ENCODE measurements at places on chromosomes 1 and 21.

- DNase-seq = no peak
Measured at GRCh38 chr21:42653231-42654061, at the start of gene PDE9A. Gene PDE9A, plus strand, starts transcription at chr21:42653621. Its CDS starts 194 bp downstream, at chr21:42653815.

- no peak for DNase-seq
Measured at GRCh38 chr1:17066361-17067068, 12.7 kb upstream of the SDHB start.

DNA sequence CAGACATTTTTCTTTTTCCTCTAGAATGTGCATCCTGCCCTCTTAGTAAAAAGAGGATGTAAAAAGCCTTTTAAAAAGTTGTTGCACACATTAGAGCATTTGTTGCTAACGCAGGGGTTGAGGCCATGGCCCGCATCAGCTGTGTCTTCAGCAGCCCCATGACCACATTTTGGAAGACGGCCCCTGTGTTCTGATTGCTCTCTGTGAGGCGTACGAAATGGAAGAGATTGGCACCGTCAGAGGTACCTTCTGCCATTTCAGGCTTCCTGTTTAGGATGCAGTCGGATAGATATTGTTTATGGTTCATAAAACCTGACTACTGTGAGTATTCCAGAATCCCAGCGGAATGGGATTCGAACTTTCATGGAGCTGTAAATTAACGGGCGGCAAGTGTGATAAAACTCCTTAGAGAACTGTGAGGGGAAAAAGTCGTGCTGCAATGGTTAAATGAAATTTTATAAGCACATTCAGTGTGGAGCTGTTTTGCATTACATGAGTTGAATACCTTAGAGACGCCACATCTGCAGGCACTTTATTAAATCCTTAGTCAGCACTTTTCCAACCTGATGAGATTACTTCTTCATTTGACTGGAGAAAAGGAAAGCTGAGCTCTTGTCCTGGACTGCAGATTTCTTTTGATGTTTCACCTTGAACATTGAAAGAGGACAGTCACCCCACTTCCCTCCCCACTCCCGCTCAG lies 273.9 kb downstream of the TM2D1 start:
- no peak for DNase-seq

- no peak for DNase-seq
Measured at GRCh38 chr21:16169102-16169511, 439.3 kb downstream of the USP25 start.

DNA sequence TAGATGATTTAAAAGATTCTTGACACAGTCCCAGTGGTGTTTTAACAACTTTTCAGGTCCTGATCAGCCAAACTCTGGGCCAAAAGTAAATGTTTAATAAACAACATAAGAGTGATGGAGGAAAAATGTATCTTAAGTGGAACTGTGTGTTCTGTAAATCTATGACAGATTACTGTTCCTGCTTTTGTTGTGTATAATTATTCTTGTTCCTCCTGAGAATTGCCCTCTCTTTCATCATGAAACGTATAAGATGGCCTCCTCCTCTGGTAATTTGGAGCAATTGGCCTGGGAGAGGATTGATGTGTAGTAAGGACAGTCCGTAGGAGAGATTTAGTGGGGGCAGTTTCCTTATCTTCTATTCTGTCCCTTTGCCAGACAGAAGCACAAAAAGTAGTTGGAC lies 34.5 kb downstream of the GALNT2 start:
- no peak for DNase-seq

DNA sequence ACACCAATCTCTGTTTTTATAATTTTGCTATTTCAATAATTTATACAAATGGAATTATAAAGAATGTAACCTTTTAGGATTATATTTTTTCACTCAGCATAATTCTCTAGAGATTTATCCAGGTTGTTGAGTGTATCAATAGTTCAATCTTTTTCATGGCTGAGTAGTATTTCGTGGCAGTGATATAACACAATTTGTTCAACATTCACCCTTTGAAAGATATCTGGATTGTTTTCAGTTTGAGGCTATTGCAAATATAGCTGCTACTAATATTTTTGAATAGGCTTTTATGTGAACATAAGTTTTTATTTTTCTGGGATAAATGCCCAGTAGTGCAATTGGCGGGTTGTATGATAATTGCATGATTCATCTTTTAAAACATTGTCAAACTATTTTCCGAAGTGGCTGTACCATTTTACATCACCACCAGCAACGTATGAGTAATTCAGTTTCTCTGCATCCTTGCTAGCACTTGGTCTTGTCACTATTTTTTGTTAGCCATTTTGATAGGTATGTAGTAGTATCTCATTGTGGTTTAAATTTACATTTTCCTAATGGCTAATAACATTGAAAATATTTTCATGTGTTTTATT lies 55.6 kb upstream of the ABCD3 start:
- no peak for DNase-seq

DNA sequence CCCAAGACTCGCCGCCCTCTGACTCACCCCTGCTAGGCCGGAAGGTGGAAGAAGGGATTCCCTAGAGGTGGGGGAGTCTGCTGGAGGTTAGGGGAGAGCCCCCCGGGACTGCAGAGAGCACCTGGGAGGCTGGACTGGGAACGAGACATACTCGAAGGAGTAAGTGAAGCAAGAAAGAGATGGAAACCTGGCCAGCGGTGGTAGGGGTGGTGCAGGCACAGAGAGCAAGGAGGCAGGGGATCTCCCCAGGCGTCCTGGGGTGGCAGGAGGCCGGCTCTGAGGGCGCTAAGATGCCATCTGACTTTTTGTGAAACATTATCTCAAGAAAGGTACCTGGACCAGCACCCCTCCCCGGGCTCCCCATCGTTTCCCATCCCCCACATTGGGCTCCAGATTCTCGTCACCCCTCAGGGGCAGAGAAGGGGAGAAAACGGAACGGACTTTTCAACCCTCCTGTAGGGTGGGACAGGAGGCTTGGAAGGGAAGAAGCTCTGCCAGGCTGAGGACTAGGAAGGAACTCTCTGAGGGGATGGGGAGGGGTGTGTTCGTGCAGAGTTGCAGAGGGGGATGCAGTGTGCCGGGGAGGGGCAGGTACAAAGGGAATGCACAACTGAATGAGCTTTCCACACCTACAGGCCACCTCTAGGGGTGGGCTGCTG lies 708 bp downstream of the CHRNB2 start:
- DNase-seq = no peak

GRCh38 chr1:245771511-245772281 lies 616.9 kb downstream of the KIF26B start:
- no peak for DNase-seq

GRCh38 chr1:38546636-38547035 lies 312.9 kb downstream of the RRAGC start:
- DNase-seq = no peak

DNA sequence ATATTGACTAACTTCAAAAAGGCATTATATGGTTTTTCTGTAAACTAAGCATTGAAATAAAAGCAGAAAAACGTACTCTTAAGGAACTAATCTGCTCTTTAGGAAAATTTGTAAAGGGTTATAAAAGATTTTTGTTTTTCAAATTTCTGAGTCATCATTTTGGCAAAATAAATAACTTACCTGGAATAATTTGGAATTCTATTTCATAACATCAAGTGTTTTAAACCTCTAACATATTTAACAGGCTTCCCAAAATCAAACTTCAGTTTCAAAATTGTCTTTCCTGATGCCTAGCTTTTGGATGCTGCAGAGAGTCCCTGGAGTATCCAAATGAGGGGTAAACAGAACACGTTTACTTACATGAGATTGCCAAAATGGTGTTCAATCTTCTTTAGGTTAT lies 108.5 kb downstream of the COP1 start:
- no peak for DNase-seq

DNA sequence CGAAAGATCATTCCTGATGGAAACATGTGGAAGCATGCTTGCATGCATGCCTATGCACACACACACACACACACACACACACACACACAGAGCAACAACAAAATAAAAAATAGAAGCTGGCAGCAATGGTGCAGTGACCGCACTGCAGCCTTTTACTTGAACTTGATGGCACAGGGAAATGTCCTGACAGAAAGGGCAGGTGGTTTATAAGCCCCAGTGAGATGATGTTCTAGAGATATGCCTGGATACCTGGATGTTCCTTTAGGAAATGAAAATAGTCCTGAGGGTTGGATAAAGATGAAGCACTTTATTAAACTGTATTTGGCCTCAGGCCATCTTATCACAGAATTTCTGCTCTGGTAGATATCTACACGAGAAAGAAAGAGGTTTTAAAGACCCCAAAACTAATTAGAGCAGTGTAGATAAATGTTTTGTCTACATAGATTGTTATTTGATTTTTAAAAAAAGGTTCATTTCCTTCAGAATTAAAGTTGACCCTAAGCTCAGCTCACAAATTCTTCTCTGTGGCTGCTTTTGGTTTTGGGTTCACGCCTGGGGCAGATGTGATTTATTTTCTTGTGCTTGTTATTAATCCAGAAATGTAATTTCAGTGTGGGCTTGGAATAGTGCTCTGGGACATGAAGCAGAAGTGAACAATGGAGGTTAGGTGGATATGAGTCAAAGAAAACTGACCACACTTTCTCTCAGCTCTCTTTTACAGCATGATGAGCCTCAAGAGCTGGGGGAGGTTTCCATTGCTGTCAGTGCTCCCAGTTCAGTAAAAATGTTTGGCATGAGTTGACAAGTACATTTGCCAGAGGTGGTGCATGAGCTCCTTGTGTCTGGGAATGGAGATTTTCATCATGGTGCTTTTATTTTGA lies 22.9 kb downstream of the ADAM30 start:
- DNase-seq = no peak

- no peak for DNase-seq
Measured at GRCh38 chr1:244163861-244164510, 112.9 kb downstream of the ZBTB18 start.

GRCh38 chr1:117564227-117565075 lies 41.4 kb upstream of the TENT5C start:
- DNase-seq = no peak

- DNase-seq = no peak
Measured at GRCh38 chr1:116115476-116116439, 4.6 kb downstream of the MAB21L3 start.

DNA sequence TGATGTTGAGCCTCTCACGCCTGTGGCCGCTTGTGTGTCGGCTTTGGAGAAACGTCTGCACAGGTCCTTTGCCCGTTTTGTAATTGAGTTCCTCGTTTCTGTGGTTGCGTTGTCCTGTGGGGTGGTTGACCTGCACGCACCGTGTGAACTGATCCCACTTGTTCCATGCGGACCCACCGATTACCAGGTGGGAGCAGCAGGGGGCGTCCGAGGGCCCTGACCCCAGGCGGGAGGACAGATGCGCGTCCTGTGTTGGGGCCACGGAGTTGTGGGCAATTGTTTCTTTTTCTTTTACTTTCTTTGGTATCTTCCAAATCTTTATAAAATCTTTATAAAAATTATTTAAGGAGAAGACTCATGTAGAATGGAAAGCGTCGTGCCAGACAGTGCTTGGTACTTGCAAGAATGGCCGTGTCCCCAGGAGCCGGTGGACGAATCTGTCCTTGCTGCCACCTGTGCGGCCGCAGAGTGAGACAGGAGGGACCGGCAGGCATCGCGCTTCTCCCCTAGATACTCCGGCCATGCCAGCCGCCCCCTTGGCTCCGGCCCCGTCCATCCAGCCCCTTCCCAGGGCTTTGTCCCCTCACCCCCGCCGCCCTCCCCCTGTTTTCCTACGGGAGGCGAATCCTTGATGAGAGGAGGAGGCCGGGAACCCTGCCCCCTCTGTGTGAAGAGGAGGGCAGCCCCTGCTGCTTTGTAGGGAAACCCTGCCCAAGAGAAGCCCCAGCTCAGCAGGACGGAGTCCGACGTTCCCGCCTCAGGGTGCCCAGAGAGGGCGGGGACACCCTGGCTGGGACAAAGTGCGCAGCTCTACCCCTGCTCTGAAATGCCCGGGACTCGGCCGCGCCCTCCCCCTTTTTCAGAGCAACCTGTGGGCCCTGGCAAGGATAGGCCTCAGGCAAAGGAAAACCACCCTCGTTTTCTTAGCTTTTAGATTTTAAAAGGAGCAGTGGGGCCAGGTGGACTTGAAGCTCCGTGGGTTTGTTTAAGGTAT lies 41.7 kb downstream of the PRKCZ start:
- no peak for DNase-seq

DNA sequence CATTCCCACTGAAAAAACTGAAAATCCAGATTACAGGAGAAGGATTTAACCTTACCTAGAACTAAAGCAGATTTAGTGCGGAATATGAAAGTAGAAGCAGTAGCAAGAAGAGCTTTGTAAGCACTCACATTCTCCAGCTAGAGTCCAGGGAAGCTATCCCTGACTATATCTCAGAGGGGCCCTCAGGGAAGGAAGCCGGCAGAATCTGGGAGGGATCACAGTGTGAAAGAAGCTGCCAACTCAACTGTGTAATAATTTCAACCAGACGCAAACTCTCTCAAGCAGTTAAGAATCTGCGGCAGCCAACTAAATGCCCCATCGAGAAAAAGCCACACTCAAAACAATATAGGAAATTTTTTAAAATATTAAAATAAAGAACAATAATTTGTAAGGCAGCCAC lies 163.8 kb downstream of the EIF4G3 start:
- no peak for DNase-seq

DNA sequence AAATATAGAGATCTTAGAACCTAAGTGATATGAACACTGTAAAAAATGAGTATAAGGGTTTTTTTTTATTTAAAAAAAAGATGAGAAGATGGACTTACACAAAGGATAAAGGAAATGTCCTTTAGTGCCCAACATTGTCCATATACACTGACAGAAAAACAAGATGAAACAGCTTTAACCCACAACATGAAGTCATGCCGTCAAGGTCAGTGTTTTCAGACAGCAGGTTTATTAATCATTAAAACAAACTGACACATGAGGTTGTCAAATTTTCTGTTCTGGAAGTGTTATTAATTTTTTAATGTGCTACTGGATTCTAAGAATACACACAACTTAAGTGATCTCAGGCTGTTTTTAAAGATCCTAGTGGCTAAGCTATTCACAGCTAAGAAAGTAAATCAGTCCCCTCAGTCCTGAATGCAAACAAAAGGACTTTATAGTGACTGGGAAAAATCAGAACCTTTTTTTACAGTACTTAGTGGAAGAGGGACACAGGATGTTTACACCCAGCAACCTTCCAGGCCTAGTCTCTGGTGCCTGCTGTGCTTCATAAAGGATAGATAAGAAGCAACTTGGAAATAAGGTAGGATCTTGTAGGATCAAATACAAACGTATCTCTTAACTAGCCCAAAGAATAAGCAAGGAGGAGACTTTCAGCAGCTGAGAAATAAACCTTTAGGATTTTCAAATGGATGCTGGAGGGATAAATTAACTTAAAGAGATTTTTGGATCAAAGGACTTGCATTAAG lies 21.9 kb upstream of the PKN2 start:
- DNase-seq = no peak

GRCh38 chr1:13583966-13584791 lies 547 bp downstream of the PDPN start:
- no peak for DNase-seq

- no peak for DNase-seq
Measured at GRCh38 chr1:18246543-18246942, 138.9 kb downstream of the IGSF21 start.

Data from NCI-H2081 (cell line).